Glutamatergic neuron (in vitro differentiated cells): ENCODE measurements at places on chromosomes 6 and 20.

DNA sequence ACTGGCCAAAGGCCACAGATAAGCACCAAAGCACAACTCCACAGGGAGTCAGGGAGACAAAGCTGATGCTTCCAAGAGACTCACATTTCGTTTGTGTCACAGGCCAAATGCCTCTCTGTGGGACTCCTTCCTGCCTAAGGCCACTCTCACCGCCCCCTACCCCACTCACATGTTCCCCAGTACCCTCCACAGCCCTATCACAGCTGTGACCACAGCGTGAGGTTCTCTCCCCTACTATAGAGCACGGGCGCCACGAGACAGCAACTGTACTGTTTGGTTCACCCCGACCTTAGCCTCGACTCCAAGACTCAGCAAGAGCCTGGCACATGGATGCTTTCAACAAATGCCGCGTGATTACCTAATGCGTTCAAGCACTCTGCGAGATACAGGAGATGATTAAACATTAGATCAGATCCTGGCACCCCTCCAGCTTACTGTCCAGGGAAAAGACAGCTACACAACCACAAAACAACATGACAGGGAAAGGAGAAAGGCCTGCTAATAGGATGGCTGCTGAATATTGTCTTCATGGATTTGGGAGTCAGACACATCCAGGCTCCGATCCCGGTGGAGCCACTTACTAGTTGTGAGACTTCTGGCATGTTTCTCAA lies 105.5 kb downstream of the AGPAT4 start:
- peaks cover 18% of the 10 kb centered on the region for H3K4me1 ChIP-seq
- no peak overlapping the region for H3K4me3 ChIP-seq
- peaks cover 10% of the 10 kb centered on the region for H3K36me3 ChIP-seq
- H3K27me3 ChIP-seq: no peaks in the 10 kb centered on the region
- no peak for DNase-seq

DNA sequence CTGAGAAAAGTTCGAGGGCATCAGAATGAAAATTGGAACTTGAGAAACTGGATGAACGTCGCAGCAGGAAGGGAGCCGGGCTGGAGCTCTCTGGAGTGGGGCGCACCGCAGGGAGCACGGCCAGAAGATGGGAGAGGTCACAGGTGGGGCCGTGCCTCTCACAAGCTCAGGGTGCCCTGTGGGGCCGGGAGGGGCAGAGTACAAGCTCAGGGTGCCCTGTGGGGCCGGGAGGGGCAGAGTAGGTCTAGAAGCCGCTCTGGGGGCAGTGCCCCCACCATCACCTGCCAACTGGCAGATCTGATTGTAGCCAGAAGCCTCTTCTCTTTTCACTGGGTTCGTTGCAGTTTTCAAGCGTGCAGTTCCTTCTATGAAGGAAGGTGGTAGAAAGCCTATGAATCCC lies 61.1 kb upstream of the SNX9 start:
- no peak overlapping the region for H3K4me3 ChIP-seq
- no peak overlapping the region for H3K27ac ChIP-seq

GRCh38 chr20:58017231-58017969 lies 211.1 kb downstream of the ANKRD60 start:
- H3K27ac ChIP-seq: no peak overlapping the region
- H3K36me3 ChIP-seq: peaks cover 4% of the 10 kb centered on the region
- no peak for DNase-seq

DNA sequence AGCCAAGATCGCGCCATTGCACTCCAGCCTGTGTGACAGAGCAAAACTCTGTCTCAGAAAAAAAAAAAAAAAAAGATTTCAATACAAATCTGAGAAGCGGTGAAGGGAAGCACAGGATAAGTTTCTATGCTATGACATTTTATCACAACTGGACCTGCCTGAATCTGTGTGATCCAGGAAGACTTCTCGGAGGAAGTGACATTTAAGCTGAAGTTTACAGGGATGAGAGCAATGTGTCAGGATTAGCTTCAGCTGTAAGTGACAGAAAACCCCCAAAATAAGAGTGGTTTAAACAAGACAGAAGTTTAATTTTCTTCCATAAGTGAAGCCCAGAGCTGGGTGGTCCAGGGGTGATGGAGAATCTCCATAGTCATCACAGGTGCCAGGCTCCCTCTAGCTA lies 33.4 kb upstream of the MRPS18A start:
- no peak overlapping the region for H3K4me3 ChIP-seq
- H3K4me1 ChIP-seq: peaks cover 4% of the 10 kb centered on the region
- no peak for DNase-seq
- H3K36me3 ChIP-seq: no peaks in the 10 kb centered on the region

GRCh38 chr20:59736366-59736765 lies 132.0 kb downstream of the PHACTR3 start:
- no peak for DNase-seq
- H3K36me3 ChIP-seq: peaks cover 2% of the 10 kb centered on the region
- H3K27me3 ChIP-seq: peaks cover 11% of the 10 kb centered on the region
- H3K4me1 ChIP-seq: peaks cover 4% of the 10 kb centered on the region
- no peak overlapping the region for H3K27ac ChIP-seq
- H3K4me3 ChIP-seq: no peak overlapping the region
